ENCODE measurements at places on chromosomes 2 and 18.

DNA sequence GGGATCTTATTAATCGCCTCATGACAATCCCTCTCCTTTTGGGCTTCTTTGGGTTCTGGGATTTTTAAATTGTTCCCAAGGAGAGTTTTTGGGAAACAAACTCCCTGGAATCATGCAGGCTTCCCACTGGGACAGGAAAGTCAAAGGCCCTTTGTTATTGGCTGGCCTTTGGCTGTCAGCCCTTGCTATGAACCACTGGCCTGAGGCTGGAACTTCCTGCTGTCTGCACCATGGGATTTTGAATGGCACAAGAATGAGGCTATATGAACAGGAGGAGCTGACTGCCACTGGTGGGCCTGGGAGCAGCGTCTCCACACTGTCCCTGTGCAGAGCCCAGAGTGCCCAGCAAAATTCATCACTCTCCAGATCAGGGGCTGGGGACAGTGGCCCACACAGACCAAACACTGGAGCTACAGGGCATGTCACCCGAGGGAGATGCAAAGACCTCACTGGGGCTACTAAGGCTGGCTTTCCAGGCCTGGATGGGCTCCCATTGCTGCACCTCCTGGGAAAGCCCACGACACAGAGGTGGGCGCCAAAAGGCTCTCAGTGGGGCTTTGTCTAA, 35.7 kb downstream of the STEAP3 start:
- DNase-seq = no peak

GRCh38 chr2:157124731-157125130, 132.8 kb upstream of the GALNT5 start:
- DNase-seq = no peak

DNA sequence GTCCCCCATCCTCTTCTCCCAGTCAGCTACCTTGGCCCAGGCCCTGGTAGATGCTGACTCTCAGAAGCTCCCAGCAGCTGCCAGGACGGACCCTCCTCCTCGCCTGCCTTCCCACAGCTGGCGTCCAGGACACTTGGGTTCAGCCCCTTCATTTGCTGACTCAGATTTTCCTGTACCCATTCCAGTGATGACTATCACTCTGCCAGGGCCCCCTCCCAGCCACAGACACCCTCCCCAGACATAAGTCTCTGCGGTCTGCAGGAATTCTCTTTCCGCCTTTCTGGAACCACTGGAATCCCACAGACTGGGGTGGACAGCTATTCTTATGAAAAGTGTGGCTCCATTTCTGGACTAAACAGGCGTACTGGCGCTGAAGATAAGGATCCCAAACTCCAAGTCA, 260.3 kb upstream of the EPAS1 start:
- DNase-seq = no peak

- no peak for DNase-seq
Observed at GRCh38 chr18:42005782-42006181, 50.7 kb downstream of the PIK3C3 start.

GRCh38 chr2:25420820-25421237, 79.1 kb upstream of the DNMT3A start:
- DNase-seq = no peak

DNA sequence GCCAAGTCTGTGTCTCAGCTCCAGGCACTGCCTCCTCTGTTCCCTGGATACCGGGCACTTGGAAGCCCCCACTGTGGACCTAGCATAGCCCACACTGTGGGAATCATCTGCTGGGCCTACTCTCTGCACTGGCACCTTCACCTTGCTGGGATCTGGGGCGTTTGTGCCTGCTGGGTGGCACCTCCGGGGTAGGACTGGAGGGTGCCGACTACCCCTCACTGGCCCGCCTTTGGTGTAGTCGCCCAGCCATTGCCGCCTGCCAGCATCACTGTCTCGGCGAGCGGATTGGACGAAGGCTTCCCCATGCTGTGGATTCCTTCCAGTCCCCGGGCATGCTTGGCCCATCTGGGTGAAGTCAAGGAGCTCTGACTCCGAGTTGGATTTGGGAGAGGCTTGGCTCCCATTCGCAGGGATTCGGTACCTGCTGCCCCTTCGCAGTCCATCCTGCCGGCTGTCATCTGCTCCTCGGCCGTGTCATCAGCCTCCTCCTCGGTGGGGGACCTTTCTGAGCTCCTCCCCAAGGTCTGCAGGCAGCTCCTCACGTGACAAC, 180.6 kb upstream of the HDAC4 start:
- DNase-seq = no peak

GRCh38 chr2:234436482-234436837, 60.4 kb downstream of the ARL4C start:
- no peak for DNase-seq

DNA sequence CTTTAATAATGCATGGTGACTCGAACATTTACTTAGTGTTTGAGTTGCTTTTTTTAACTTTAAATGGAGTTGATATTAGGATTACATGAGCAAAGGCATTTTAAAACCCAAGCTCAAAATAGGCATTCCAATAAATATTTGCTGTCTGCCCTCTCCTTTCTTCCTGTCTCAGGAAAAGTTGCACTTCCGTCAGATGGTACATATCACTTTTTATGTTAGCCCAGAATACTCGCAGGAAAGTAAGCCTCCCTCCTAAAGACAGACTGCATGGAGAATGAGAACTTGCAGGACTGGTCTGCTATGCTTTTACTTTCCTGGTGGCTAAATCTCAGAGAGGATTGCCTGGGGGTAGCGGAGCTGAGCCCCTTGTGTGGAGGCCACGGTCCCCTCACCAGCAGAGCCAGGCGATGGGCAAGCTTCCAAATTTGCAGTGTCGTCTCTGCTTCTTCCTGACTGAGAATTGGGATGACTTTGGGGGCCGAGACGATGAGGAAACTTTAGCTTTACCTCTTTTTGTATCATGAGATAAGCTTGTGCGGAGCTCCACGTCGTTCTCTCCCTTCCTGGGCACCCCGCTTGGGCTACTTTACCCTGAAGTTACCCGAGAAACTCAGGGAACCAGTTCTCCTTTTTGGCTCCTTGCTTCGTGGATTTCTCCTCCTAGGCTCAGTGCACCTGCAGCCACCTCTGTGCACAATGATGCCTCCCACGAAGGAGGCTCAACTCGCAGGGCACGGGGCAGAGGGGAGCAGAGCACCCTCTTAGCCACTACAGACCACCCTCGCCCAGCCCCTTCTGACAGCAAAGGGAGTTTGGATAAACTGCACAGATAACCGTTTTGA, 223.3 kb downstream of the SH3RF3 start:
- DNase-seq = no peak

All from right cardiac atrium (tissue), 5 donors.